Kidney tubule cell (primary cell): ENCODE measurements at places on chromosomes 3 and 15.

DNA sequence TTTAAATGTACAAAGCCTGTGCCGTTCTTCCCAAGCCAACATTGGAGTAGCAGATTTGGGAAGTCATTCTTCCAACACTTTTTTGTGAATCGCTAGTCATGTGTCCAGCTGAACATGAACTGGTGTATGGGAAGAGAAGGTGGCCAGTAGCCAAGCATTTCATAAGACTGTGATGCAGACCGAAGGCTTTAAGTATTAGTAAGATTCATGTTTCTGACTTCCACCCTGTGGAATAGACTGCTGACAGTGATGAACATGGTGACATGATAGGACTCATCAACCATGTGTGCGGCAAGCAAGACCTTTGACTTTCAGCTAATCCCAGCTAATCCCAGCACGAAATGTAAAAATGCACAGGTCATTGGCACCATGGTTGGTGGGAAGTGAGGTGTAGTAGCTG lies 48.3 kb upstream of the THSD4 start:
- no peak for DNase-seq

- no peak for DNase-seq
These were observed 31.4 kb downstream of the STARD5 start for GRCh38 chr15:81292523-81293001.

DNA sequence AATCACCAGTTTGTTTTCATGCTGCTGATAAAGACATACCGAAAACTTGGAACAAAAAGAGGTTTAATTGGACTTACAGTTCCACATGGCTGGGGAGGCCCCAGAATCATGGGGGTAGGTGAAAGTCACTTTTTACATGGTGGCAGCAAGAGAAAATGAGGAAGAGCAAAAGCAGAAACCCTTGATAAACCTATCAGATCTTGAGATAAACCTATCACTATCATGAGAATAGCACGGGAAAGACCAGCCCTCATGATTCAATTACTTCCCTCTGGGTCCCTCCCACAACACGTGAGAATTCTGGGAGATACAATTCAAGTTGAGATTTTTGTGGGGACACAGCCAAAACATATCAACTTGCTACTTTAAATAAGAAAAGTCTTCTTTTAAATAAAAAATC lies 28.9 kb downstream of the CD200R1L start:
- DNase-seq = no peak

GRCh38 chr3:69219101-69219708 lies 96.8 kb upstream of the LMOD3 start:
- DNase-seq = peak; percentile 14

GRCh38 chr3:99980606-99981005 lies 133.7 kb downstream of the FILIP1L start:
- DNase-seq = no peak

DNA sequence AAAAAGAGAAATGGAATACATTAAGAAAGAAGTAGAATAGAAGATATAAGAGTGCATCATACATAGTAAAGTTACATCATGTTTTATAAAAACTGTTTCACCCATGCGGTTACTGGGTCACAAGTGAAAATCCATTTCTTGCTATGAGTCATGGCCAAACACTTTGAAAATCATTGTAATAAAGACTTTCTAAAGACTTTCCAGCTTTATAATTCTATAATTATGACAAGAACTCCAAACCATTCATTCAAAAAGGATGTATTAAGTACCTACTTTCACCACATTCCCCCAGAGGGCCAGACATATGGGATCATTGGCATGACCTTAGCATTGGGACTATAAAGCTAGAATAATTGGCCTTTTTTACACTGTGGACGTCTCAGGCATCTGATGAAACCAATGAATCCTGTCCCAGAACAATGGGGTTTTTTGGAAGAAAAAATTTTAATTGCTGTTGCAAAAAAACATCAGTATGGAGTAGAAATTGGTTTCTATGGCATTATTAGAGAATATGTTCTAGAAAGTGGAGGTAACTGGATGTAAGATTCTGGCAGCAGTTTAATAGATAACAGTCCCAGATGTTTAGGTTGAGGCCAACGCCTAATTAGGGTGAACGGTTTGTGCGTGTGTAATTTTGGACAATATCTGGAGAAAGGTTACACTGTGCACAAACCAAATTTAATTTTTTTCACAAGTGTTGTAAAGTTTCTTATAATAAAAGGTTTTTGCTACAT lies 3.3 kb upstream of the SKIC8 start:
- no peak for DNase-seq
